NCI-H2081 treated with DMSO at 0.1 percent for 48 hours (cell line): ENCODE measurements at places on chromosomes 13 and 19.

DNA sequence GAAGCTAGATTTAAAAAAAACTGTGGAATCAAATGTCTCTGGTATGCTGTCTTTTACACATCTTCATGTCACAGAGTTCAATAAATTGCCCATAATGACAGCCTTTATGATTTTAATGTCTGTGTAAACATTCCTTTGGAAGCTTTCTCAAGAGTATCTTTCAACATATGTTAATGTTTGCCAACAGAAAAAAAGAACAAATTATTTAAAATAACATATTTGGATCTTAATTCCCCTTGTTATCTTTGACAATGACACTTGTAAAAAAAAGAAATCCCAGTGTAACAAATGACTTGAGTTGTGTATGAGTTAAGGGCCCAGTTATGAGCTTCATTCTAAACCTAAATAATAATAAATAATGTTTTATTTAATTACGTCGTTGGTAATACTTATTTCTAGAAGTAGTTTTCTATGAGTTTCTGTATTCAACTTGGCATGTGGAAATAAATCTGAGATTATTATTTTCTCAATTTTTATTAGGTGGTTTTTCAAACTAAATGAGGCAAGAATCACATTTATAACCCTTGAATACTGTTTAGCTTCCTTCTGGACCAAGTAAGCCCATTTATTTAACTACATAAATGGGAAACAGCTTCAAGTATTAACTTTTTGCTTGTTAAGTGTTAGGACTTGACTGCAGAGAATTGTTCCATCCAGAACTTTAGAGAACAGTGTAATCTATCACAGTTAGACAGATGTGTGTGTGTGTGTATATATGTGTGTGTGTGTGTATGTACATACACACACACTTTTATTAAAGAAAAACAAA lies 182.1 kb downstream of the POSTN start:
- DNase-seq, result no peak

DNA sequence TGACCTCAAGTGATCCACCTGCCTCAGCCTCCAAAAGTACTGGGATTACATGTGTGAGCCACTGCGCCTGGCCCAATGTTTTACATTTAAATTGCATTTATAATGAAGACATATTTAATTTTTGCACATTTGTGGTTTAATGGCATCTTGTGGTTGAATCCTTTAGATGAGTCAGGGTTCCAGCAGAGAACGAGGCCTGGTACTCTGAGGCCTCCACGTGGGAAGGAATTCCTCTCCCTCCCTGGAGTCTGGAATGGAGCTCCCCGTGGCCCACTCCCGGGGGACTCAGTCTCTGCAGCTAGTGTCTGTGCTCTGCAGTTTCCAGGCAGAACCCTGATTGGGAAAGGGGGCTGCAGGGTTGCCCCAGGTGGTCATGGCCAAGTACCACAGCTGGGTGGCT lies 24.2 kb downstream of the ZFR2 start:
- no peak for DNase-seq

- DNase-seq, result no peak
These were observed 8.7 kb downstream of the FCAR start for GRCh38 chr19:54882758-54883157.

DNA sequence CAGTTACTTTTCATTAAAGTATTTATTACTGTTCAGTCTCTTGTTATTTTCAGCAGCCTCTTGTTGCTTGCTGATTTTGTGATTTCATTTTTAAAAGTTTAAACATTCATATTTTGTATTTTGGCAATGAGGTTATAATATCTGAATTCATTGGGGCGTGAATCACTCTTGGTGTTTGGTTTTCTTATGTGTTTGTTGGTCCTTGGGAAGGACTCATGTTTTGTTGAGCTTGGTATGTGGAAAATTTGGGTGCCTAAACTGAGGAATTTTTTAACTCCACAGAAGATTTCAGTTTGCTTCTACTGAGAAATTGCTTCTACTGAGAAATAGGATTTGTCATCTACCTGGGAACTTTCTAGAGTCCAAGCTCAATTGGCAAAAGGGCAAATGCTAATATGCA lies 38.2 kb downstream of the PDS5B start:
- no peak for DNase-seq

DNA sequence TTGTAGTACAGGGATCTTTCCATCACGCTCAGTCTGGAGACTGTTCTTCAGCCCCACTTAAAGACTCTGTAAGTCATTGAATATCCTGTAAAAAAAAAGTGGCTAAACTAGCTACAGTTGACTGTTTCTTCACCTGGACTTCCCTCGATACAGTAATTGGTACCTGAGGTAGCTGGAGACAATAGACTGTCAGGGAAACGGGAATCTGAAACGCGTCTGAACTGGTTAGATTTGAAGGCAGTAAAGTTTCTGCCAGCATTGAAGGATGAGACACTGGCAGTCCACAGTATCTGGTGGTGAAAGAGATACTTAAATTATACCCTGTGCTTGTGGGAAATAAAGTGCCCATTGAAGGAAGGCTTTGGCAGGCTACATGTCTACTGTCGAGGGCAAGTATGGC lies 550.5 kb downstream of the IRS2 start:
- no peak for DNase-seq

DNA sequence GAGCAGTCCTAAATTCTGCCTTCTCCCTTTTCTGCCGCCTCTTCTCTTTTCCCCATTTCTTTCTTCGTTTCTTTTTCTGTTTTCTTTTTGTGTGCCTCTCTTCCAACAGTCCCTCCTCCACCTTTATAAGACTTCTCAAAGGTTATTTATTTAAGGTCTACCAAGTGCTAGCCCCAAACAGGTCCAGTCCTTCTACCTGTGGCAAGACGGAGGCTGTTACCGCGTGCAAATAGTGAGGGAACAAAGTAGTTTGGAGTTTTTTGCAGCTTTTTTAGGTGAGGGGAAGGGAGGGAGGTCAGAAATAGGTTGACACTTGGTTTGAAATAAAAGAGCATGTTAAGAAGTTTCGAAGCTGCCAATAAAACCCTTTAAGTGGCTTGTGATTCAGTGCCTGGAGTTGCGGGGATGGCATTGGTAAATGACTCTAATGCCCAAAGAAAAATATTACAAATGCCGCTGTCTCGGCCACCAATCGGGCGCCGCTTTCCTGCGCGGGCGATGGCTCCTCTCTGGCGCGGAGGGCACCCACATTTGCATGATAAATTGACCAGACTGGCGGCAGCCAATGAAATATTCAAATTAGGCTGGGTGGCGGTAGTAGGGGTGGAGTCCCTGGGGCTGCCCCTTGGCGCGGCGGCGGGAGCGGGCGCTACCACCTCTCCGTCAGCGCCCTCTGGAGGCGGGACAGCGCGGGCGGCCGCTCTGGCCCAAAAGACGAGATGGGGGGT lies 7.5 kb upstream of the TSHZ3 start:
- DNase-seq, result no peak

GRCh38 chr19:13022111-13022858 lies 27.0 kb downstream of the NFIX start:
- no peak for DNase-seq

DNA sequence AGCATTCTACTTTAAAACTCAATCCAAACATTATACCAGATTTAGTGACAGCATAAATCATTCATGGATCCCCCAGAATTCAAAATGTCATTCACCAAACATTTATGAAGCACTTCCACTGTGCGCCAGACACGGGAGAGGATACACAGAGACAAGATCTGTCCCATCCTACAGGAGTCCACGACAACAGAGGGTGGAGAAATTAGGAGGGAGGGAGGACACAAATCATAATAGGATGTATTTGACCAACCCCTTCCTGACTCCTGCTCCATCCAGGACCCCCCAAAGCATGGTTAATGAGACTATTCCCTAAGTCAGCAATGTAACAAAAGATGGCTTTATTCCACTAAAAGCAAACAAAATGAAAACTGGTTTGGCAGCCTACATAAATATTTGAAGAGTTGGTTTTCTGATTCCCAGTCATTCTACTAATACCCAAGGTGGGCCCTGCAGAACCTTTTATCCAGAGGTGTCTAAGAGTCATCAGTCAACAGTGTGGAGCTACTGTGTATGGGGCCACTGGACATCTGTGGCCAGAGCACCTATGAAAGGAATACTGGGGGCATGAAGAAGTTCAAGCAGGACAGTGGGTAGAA lies 62.8 kb upstream of the DOCK9 start:
- no peak for DNase-seq
